ENCODE measurements at places on chromosomes 13 and 19.
A peak's percentile ranks its signal among the peaks of the same experiment; 100 is the strongest.

GRCh38 chr13:52786766-52787165 is 47.1 kb upstream of the CNMD start:
- DNase-seq: no peak

DNA sequence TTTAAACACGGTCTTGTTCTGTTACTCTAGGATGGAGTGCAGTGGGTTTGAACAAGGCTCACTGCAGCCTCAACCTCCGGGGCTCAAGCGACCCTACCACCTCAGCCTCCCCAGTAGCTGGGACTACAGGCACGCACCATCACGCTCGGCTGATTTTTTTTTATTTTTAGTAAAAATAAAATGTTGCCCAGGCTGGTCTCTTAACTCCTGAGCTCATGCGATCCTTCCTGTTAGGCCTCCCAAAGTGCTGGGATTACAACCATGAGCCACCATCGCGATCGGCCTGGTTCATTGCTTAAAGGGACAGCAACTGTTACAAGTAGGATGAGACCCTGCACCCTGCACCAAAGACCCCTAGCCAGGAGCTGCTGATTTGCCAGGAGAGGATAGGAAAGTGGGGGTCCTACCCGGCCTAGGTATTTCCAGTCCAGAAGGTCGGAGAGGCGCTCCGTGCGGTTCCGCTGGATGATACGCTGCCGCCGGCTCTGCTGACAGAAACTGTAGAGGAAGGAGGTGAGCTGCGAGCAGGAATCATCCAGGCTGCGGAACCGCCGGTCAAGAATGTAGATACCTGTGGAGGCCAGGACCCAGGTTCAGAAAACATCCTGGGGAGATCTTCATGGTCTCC is 5.1 kb downstream of the FTL start:
- no peak for DNase-seq

GRCh38 chr13:40153516-40153915 is 498.1 kb downstream of the COG6 start:
- DNase-seq: no peak

- no peak for DNase-seq
Observed at GRCh38 chr13:49655906-49656305, 27.6 kb downstream of the ARL11 start.

- no peak for DNase-seq
Observed at GRCh38 chr13:31227063-31227462, 27.3 kb downstream of the B3GLCT start.

DNA sequence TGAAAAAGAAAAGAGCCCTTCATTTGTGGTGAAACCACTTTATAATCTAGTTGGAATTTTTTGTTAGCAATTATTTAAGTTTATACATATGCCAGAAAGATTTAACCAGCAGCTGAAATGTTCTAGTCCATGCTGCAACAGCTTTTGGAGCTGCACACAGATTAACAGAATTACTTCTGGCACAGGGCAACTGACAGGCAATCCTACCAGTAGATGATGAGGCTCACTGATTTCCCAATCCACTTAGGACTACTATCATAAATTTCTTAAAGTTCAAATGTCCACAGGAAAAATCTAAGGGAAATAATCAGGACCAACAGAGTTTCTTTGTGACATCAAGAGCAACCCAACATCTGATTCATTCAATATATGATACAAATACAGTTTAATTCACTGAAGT is 78.8 kb downstream of the CRYL1 start:
- DNase-seq: no peak

DNA sequence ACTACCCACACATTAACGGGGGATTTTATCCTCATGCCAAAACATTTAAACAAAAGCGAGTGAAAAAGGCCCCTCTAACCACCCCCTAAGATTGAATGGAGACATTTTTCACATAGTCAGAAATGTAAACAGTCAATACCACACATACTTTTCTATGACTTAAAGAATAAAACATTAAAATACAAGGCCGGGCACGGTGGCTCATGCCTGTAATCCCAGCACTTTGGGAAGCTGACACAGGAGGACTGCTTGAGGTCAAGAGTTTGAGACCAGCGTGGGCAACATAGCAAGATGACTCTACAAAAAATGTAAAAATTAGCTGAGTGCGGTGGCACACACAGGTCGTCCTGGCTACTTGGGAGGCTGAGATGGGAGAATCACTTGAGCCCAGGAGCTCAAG is 47.3 kb downstream of the MPHOSPH8 start:
- DNase-seq: no peak

GRCh38 chr13:62537593-62537992 is 1121.9 kb upstream of the PCDH20 start:
- DNase-seq: no peak

GRCh38 chr19:44876930-44877535 is 14.0 kb upstream of the TOMM40 start:
- no peak for DNase-seq

DNA sequence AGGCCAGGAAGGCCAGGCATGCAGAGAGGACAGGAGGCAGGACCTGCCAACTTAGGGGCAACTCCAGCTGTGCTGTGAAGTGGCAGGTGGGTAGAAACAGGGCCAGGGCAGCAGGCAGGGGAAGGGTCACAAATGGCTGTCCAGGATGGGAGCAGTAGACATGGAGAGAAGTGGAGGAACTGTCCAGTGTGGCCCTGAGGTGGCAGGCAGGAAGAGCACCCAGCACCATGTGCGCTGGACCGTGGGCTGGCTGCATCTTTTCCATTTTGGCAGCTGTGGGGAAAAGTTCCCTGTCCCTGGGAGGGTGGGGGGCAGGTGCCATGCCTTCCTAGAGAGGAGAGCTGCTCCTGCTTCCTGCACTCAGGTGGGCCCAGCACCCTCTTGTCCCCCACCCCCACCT is 13.8 kb downstream of the DEDD2 start:
- no peak for DNase-seq

GRCh38 chr19:36987091-36987490 is 71.0 kb downstream of the ZNF568 start:
- no peak for DNase-seq

DNA sequence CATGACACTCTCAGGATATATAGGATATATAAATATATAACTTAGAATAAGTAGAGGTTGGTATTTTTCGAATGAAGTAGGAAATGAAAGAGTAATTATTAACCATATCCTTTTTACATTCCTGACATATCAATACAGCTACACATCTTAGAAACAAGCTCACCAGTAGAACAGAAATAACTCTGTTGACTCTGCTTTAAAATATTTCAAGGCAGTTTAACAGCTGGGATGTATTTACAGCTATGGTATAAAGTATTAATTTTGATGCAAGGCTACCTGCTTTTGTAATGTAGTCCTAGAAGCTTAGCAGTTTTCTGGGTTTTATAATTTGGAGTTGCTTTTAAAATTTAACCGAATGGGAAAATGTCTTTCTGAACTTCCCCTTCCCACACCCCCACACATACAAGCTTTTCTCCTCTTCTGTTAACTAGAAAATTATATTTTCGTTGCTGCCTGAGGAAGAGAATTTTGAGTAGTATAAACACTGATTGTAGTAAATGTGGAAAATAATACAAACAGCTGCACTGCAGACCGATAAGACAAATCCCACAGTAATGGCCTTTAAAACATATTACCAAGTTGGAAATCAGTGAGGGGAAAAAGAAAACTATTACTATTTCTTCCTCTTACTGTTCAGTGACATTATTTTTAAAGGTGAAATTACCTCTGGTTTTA is 147.7 kb downstream of the GGACT start:
- no peak for DNase-seq

- DNase-seq: no peak
Observed at GRCh38 chr13:49530457-49530856, 34.7 kb downstream of the PHF11 start.

GRCh38 chr13:33394294-33394932 is 108.9 kb upstream of the STARD13 start:
- no peak for DNase-seq

GRCh38 chr19:58091251-58091995 is 6.6 kb downstream of the ZSCAN18 start:
- no peak for DNase-seq

- DNase-seq: no peak
Observed at GRCh38 chr13:30618930-30619279, 1.2 kb downstream of the USPL1 start.

DNA sequence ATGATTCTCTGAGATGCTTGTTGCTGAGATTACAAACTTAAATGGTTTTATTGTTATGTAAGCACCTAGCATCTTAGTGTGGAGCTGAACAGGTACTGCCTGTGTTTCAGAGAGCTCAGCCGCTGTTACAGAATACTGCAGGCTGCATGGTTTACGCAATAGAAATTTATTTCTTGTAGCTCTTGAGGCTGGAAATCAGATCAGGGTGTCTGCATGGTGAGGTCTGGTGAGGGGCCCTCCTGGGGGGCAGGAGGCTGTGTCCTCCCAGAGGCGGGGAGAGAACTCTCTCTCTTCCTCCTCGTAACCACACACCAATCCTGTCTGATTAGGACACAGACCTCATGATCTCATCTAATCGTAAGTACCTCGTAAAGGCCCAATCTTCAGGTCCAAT is 13.1 kb downstream of the ATP11A start:
- DNase-seq: no peak

DNA sequence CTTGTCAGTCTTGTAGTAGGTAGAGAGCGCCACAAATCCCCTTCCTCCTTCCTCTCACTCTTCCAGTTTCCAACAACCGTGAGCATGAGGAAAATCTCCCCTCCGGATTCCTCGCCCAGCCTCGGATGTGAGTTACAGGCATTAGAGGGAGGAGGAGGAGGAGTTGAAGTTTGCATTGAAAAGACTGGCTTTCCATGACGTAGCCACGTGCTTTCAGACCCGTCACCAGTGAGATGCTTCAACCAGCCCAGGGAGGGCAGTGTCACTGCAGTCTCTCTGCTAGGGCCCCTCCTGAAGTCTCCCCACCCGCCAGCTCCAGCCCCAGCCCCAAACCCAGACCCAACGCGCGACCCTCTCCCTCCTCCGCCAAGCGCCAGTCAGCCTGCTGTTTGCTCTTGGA is 442 bp upstream of the FGF14 start:
- peak; percentile 89 for DNase-seq

DNA sequence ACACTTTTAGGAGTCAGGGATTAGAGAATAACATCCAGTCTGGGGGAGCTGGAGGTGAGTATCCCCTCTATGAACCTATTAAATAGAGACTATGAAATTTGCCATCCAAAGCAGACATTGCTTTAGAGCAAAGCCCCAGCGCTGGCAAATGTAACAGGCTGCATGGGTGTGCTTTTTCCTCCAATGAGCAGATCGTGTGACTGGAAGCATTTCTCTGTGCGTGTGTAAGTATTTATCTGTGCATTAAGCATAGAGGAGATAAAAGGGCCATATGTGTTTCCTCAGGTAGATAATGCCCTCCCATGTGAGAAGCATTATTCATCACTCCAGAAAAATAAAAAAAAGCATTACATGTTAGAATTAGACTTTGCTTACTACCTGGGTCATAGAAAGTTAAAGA is 924 bp downstream of the TNFSF13B start:
- no peak for DNase-seq

GRCh38 chr13:25881971-25882451 is 169.8 kb downstream of the SHISA2 start:
- no peak for DNase-seq

DNA sequence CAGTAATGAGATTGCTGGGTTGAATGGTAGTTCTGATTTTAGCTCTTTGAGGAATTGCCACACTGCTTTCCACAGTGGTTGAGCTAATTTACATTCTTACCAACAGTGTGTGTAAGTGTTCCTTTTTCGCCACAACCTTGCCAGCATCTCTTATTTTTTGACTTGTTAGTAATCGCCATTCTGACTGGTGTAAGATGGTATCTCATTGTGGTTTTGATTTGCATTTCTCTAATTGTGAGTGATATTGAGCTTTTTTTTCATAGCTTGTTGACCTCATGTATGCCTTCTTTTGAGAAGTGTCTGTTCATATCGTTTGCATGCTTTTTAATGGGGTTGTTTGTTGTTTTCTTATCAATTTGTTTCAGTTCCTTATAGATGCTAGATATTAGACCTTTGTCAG is 245.0 kb downstream of the MTUS2 start:
- no peak for DNase-seq

GRCh38 chr19:18833141-18833476 is 1.4 kb downstream of the UPF1 start:
- no peak for DNase-seq

GRCh38 chr13:77310579-77311279 is 16.2 kb downstream of the MYCBP2 start:
- no peak for DNase-seq

- no peak for DNase-seq
Observed at GRCh38 chr19:51415187-51415586, 2.3 kb downstream of the SIGLEC10 start.

GRCh38 chr13:32545083-32545482 is 6.5 kb upstream of the N4BP2L2 start:
- no peak for DNase-seq

- no peak for DNase-seq
Observed at GRCh38 chr19:15021286-15022007, 27.8 kb upstream of the CASP14 start.

DNA sequence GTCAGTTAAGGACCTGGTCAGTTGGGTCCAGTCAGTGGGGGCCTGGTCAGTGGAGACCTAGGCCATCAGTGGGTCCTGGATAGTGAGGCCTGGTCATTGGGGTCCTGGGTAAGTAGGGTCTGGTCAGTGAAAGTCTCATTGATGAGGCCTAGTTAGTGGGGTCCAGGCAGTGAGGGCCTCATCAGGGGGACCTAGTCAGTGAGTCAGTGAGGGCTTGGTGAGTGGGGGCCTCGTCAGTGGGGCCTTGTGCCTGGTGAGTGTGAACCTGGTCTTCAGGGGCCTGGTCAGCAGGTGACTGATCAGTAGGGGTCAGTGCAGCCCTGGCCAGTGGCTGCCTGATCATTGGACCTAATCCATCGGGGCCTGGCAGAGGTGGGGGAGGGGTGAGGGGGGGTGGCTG is 42.6 kb upstream of the TPM4 start:
- DNase-seq: no peak

GRCh38 chr13:113547238-113547971 is 37.1 kb upstream of the TFDP1 start:
- peak; percentile 20 for DNase-seq

DNA sequence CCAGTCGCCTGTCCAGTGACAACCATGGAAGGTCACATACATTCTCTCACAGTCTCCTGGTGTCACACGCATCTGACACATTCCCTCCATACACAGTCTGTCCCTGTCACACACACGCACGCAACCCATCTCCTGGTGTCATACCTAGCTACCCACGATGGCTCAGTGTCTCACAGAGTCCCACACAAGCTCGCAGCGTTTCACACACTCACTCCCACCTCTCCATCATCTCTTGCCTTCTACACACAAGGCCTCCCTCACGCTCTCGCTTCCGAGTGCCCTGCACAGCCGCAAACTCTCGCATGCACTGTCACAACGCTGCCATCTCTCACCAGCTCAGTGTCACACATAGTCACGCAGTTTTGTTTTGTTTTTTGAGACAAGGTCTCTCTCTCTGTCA is 1.2 kb upstream of the GNG8 start:
- no peak for DNase-seq

- no peak for DNase-seq
Observed at GRCh38 chr19:49718511-49718910, 27.6 kb downstream of the CPT1C start.

DNA sequence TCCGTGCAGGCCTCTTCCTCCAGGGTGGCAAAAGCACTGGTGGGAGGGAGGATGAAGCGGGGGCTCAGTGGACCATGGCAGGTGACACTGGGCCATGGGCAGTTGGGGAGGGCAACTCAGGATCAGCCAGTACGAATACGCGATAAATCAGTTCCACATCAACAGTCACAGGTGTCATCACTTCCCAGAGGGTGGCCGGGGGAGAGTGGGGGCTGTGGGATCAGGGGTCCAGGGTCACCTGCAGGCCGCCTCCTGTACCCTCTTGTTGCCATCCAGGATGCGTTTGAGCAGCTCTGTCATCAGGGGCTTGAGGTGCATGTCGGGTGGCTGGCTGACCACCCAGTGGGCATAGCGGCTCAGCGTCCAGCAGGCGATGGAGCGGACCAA is 9.9 kb upstream of the FBXW9 start:
- DNase-seq: no peak
